ENCODE measurements at places on chromosomes 6 and 20.

DNA sequence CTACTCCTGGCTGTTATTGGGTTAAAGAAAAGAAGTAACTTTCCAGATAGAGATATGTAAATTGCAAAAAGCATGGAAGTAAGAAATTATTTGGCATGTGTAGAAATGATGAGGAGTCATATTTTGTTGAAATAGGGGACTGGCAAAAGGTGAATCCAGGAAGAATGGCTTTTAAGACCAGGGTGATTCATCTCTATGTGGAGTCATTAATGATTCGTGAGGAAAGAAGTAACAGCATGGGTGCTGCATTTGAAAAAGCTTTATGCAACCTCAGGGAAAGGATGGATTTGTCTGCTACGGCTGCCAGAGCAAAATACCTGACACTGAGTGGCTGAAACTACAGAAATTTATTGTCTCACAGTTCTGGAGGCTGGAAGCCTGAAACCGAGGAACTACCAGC lies 14.8 kb upstream of the SYNE1 start:
- no peak for DNase-seq

DNA sequence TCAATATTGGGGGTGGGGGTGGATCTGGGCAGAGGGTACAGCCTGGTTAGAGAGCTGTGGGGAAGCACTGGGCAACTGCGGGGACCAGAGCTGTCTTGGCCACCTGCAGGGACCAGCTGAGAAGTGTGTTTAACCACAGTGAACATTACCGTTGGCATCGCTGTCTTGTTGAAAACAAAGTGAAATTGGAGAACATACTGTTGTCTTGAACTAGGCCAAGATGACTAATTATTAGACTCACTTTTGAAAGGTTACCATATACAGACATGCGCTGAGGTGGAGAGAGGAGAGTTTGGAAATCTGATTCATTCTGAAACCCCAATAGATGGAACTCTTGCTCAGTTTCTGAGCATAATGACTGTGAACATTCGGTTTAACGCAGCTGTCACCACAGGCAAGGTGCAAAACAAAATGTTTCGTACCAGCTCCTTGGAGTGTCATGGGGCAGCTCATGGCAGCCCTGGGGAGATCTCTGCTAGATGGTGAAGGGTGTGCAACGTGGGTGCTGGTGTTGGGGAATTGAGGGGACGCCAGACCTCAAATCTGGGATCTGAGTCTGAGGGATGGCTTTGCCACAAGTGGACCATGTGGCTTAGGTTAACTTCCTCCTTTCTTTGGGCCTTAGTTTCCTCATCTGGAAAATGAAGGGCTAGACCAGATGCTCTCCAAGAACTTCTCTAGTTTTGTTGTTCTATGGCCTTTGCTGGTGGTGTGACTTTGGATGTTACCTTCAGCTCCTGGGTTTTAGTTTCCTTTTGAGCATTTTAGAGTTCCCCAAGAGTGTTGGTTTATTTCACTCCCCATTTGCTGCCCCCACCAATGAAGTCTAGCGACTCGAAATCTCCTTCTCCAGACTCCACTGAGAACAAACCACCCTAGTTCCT lies 24.6 kb upstream of the GTSF1L start:
- peak; percentile 11 for DNase-seq

DNA sequence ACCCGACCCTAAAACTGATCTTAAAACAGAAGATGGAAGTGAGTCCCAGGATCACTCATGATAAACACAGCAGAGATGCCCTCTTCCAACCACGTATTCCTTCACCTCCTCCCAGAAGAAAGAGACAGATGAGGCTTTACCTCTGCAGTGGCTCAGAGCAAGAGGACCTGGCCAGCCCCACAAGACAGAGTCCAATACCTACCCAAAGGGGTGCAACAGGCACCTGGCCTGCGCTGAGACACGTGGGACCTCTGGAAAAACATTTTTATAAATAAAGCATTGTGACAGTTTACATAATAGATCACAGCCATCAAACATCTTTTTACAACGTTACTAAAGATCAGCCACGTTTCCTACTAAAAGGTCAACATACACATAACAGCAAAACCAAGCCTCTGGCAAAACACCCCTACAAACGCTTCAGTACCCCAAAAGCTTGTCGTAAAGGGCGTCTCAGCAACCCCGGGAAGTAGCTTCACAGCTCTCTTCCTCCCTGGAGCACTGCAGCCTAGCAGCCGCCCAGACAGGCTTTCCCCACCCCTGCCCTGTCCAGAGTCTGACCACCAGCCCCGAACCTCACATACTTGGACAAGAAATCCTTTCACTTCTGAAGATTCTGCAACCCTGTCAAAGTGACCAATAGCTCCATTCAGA lies 2.9 kb downstream of the TAF4 start:
- DNase-seq: no peak

DNA sequence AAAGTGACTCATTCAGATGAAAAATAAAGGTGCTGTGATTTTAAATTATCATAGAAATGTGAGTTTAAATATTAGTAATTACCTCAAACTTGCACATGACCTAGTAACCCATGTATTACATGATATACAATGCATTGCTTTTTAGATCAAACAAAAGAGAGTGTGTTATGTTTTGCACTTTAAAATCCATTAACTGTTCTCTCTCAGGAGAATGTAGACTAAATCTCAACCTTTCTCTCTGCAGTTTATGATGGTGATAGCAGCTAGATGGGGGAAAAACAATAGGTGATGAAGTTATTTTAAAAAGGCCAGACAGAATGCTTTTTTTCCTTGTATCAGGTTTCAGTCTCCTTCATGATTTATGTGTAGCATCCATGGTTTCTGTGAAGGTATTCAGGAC lies 404.4 kb upstream of the RNF217 start:
- no peak for DNase-seq

- DNase-seq: no peak
Measured at GRCh38 chr6:63475707-63476106, 96.6 kb upstream of the LOC128125822 start.

DNA sequence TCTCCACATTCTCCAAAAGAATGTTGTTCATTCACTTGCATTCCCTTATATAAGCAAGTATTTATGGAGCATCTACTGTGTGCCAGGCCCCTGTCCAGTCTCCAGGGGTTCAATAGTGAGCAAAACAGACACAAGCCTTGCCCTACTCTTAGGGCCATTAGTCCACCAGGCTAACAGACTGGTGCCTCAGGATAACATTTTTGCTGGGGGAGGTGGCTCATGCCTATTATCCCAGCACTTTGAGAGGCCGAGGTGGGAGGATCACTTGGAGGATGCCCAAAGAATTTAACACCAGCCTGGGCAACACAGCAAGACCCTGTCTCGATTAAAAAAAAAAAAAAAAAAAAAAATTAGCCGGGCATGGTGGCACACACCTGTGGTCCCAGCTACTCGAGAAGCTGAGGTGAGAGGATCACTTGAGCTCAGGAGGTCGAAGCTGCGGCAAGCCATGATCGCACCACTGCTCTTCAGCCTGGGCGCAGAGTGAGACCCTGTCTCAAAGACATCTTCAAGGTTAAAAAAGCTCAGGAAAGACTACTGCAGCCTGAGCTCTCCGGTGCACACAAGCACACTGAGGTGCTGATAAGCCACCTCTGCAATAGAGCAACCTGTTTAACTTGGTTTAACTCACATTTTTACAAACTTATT lies 19.9 kb downstream of the CAPN11 start:
- DNase-seq: no peak

DNA sequence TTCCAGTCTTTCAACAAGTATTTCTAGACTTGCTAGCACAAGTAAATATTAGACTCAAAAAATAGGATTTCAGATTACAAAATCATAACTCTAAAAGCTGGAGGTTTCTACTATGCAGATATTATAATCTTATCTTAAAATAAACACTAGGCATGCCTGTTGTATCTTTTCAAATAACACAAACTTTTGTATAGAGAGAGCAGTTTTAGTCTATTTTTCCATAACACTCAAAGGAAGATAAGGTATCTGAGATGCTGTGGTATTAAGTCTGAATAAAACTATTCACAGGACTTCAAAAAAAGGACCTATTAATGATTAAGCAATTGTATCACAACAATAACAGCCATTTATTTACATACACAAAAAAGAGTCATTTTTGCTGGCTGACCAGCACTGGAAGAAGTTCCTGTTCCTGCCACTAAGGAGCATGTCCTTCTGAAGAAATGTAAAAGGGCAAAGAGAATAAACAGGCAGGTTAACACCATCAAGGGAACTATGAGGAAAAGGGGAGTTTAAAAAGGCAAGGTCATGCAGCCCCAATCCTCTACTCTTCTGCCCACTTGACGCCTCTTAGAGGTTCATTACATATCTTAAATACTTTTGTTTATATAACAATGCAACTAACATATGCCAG lies 39.4 kb downstream of the REPS1 start:
- no peak for DNase-seq
